ENCODE measurements at places on chromosomes 3 and 15. TPM values are rescaled to one million over a fixed set of nuclear protein-coding genes. Genes with fewer than 3 reads are reported as not detected.

Gene SERPINI2
- total RNA-seq = not detected

Gene ENTPD3
- 2.4 TPM for total RNA-seq

Gene CLDN1
- not detected for total RNA-seq

Gene RBM6
- 150 TPM for total RNA-seq

Gene TRPM7
- 71.6 TPM for total RNA-seq

Gene BBX
- 49.2 TPM for total RNA-seq

Gene CDAN1
- 16.0 TPM for total RNA-seq

Gene UACA
- total RNA-seq = 154 TPM

Gene TRIM42
- total RNA-seq = not detected

Gene TTLL13
- total RNA-seq = 0.22 TPM

Gene UBR1
- total RNA-seq = 35.0 TPM
